ENCODE measurements at places on chromosomes 6 and 20.
A peak's percentile ranks its signal among the peaks of the same experiment; 100 is the strongest.

DNA sequence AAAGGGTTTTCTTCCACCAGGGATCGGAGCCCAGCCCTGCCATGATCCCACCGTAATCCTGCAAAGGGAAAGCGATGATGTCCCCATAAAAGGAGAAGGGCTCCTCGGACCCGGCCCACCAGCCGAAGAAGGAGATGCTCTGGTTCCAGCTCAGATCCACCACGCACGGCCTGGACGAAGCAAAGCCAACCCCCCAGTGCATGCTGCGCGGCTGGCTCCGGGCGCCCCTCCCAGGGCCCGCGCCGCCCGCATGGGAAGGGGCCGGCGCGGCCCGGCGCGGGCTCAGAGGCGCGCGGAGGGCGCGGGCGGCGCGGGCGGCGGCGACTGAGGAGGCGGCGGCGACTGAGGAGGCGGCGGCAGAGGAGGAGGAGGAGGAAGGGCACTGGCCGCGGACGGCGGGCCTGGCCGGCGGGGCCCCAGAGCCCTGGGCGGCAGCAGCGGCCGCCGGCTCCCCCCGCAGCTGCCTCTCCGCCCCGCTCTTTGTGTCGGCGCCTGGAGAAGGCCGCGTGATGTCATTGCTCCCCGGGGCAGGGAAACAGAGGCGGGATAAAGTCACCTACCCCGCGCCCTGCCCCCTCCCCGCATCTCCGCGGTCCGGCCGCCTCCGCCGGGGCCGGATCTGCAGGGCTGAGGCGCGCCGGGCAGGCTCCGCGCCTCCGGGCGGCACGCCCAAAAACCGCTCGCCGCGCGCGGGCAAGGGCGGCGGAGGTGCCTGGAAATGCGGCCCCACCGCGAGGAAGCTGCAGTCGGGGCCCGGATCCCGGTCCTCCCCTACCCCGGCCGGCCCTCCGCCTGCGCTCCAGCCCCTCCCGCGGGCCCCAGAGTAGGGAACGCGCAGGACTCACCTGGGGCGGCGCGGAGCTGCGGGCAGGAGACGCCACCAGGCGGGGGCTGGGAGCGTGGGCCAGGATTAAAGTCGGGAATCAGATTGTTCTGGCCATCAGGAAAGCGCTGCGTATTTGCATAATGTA is at the start of gene FAXC:
TSS of gene FAXC (minus strand) at position 504 of the 971 bp plus-strand sequence. CDS start at position 202, 302 bp downstream.
- no peak for DNase-seq

DNA sequence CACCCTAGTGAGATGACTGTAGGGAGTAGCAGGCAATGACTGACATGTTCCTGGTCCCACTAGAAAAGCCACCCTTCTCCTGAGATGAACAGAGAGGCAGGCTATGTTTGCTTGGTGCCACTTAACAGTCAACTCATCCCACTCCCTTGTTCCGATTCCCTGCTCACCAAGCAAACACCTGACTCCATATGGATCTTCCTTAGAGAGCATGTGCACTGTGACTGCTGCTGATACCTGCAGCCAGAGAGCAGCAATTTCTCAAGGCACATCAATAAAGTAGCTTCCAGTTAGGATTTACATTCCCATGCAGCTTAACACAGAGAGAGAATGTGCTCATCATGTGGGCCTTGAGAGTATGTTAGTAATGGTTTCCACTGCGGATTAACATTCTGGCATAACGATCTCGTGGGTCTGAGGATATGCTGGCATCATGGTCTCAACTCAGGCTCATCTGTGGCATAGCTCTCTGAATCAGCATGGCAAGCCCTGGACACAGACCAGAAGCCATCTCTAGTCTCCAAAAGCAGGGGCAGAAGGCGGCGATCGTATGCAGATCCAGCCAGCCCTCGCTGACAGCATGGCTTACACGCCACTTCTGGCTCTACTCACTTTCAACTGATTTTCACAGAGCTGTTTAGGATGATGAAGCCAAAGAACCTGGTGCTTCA is 43.9 kb downstream of the ATXN1 start:
- no peak for DNase-seq

DNA sequence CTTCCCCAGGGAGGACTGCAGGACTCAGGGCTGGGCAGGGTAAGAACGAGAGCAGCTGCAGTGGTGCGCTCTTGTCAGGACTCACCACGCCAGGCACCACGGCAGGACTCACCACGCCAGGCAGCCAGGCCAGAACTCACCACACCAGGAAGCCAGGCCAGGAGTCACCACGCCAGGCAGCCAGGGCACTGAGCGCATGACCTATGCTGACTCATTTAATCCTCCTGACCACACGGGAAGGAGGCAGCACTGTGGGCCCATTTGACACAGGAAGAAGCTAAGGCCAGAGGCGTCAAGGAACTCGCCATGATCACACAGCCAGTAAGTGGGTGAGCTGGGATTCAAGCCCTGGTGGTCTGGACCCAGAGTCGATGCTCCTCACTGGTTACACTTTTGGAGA is 189.3 kb downstream of the PREX1 start:
- DNase-seq: no peak

- no peak for DNase-seq
Measured at GRCh38 chr6:118722829-118723813, 71.7 kb upstream of the CEP85L start.

GRCh38 chr20:31674895-31675827 is 37.4 kb downstream of the COX4I2 start:
- DNase-seq: no peak

DNA sequence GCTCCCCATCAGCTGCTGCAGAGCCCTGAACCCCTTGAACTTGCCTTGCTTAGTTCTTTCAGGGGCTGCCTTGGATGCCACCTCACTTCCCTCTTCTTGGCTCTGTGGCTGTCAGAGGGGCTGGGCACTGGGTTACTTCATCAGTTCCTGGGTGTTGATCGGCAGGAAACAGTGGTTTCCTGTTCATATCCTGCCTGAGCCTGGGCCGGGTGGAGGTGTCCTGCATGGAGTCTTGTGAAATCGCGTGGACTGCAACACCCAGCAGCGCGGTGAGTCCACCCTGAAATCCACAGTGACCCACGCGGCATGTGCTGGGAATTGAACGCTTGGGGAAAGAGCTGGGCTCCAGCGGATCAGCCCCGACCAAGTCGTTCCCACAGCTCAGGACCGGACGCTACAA is 97.5 kb downstream of the CDH26 start:
- no peak for DNase-seq

DNA sequence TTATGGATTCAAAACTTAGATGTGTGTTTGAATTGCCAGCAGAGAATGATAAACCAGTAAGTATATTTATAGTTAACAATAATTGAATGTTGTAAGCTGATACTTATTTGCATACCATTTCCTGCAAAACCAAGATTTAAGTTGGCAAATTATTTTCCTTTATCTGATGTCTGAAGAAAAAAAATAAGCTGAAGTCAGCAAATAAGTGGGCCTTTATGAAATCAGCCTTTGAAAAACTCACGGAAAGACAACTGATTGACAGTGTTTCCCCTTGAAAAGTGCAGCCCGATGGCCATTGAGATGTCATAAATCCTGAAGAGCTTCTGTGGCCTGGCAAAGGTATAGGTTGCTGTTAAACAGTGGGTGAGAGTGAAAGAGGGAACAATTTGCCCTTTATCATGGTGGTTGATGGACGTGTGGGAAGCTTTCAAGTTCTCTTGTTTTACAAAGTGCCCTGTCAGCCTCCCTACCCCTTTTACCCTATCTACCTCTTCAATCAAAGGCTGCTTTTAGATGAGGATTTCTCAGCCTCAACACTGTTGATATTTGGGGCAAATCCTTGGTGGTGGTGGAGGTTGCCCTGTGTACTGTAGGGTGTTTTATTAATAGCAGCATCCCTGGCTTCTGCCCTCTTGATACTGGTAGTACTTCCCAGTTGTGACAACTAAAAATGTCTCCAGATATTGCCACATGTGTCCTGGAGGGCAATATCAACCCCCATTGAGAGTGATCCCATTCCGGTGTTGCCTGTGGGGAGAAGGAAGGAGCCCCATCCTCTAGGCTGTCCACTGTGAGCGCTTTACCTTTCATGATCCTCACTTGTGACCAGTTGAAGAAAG is 50.2 kb downstream of the VAPB start:
- no peak for DNase-seq

- DNase-seq: no peak
Measured at GRCh38 chr6:156777577-156778453, 637 bp downstream of the ARID1B start.

DNA sequence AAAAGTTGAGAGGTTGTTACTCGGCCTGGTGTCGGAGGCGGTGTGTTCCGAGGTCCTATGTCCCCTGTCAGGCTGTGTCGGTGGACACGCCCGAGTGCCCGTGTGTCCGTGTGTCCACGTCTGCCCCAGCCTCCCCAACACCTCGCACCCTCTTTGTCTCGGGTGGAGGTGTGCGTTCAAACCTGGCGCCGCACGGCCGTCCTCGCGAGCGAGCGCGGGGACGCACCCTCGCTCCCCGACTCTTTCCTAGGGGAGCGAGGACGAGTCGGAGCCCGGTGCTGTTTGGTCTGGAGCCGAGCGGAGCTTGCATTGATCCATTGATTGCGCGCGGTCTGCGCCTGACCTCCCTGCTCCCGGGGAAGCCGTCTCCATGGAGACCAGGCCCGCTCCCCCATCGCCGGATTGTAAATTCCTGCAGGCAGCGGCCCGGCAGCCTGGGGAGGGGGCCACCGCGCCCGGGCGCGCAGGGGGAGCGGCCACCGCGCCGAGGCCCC is 411 bp upstream of the SCUBE3 start:
- no peak for DNase-seq

GRCh38 chr6:109472132-109472995 is 10.7 kb downstream of the ZBTB24 start:
- DNase-seq: no peak

DNA sequence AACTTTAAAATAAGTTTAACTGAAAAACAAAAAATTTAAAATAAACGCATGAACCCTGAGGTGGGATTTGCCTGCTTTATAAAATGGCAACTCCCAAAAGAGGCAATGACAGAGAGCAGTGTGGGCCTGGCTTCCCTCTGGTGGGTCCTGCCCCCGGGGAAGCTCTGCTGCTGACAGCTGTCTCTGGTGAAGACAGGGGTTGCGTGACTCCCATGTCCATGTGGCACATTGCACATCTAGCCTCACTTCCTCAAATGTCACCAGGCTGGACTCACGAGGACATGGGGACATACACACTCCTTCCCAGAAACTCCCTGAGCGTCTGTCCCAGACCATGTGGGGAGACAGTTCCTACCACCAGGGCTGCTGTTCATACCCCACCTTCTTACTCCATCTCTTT is 66.2 kb downstream of the ABHD12 start:
- DNase-seq: no peak

GRCh38 chr6:105014448-105014847 is 57.5 kb downstream of the LIN28B start:
- no peak for DNase-seq

GRCh38 chr6:151240036-151240685 is 394 bp downstream of the AKAP12 start:
- DNase-seq: peak; percentile 44

- DNase-seq: no peak
Measured at GRCh38 chr6:2855061-2855519, 13.4 kb upstream of the SERPINB1 start.

GRCh38 chr6:45933855-45934254 is 81.8 kb downstream of the CLIC5 start:
- DNase-seq: no peak

- no peak for DNase-seq
Measured at GRCh38 chr6:1313384-1313766, 1.5 kb downstream of the FOXQ1 start.

Data from GM12891 (cell line).